Stimulated activated CD8-positive, alpha-beta memory T cell treated with anti-CD3 and anti-CD28 coated beads, Interleukin-7, amount 100 ng/mL, for 24 hours (primary cell): ENCODE measurements at places on chromosomes 6 and 20.

- DNase-seq = no peak
Observed at GRCh38 chr6:149961728-149962425, 1.9 kb upstream of the ULBP1 start.

- DNase-seq = no peak
Observed at GRCh38 chr6:128432394-128432793, 88.0 kb downstream of the PTPRK start.

DNA sequence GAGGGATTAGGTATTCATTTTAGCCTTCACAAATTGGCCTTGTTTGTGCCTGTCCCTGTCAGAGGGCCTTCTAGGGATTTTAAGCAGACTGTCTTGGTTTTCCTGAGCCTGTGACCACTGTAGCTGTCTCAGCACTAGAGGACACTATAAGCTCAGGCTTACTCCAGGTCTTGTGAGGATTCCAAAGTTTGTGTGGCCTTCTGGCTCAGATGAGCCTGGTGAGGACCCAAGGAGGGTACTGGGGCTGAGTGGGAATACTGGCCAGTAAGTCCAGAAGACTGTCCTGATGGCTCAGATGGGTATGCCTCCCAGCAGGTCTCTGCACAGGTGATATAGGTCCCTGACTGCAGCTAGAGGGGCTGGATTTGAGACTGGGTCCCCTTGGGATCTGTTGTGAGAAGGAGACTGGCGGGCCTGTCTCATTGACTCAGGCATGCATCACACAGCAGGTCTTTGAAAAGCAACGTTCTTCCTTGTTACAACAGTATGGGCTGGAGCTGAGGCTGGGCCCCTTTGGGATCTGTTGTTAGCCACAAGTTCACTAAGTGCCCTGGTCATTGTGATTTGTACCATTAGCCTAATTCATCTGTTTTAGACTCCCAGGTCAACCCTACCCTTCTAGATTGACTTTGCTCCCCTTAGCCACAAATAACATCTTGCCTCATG, 26.3 kb upstream of the TFB1M start:
- DNase-seq = no peak

DNA sequence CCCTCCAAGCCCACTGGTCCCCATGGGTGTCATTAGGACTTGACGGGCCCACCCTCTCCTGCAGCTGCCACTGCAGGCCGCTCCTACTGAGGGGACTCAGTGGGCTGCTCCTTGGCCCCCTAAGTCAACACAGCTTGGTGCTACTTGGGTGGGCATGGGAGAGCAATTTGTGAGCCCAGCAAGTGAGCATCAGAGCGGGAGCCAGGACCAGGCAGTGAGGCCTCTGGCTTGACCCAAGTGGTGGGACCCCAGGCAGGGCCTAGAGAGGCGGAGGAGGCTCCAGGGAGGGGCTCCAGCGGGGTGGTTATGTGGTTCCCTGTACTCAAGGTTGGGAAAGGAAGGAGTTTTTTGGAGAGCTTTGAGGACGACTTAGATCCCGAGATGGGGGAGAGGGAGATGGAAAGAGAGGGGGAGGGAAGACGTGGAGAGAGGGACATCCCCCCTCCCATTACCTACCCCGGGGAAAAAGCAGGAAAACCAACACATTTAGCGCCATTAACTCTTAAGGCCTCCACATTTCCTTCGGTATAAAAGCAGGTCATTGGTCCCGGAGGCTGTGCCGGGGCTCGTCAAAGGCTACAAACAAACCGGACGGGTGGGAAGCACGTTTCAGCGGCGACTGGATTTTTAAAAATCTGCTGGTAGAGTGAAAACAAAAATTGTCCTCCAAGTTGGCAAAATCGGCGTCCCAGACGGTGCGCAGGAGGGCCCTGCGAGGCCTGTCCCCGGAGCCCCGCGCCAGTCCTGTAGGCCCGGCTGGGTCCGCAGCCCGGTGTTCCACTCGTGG, 8.8 kb downstream of the FOXC1 start:
- no peak for DNase-seq

- no peak for DNase-seq
Observed at GRCh38 chr20:46102940-46103339, 13.2 kb upstream of the NCOA5 start.

- no peak for DNase-seq
Observed at GRCh38 chr6:16621002-16621401, 140.3 kb downstream of the ATXN1 start.

DNA sequence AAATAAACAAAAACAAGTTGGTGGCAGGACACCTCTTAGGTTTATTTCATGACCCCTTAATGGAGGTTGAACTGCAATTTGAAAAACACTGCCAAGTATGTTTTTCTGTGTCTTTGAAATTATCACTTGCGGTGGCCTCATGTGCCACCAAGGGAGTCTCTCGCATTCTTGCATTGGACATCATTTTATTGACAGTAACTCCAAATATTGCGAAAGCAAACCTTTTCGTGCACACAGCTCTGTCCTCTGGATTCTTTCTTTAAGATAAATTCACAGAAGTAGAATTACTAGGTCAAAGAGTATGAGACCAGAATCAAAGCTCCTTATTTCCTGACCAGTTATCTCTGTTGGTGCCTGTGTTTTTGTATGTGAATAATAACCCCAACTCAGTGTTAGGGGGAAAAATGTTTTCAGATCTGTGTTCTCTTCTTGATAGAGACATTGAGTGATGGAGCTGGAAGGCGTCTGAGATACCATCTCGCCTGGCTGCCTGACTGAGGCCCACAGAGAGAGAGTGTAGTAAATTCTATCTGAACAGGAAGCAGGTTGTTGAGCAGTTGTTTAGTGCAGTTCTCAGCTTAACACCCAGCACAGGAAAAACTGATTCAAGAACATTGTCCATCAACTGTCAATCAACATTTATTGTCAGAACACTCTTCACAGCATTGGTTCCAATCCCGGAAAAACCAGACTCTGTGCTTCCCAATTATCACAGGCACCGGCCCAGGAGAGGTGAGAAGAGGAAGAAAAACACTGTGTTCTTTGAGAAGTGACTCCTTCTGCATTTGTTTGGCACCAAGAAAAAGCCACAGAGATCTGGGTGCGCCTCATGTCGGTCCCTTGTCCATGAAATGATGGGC, 2.2 kb upstream of the CCDC167 start:
- DNase-seq = no peak

DNA sequence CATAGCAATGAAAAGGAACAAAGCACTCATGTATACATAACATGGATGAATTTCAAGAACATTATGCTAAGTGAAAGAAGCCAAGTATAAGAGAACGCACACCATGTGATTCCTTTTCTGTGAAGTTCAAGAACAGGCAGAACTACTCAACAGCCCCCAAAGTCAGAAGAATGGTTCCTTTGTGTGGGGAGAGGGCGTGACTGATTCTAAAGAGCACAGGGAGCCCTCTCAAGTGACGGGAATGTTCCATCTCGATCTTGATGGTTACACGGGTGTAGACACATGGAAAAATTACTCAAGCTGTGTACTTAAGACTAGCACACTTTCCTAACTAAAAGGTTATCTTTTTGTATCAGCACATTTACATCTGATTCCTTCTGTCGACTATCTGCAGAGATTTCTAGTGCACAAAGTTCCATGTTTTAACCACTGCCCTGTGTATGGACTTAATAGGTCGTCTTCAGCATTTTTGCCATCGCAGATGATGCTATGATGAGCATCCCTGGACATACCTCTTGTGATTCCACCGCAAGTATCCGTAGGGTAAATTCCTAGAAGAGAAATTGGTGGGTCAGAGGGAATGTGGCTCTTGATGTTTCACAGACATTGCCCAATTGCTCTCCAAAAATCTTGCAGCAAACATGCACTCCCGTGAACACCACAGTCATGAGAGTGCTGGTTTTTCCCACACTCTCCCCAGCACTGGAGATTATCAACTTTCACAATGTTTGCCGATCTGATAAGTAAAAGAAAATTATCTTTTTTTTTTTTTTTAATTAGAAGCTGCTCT, 279.3 kb downstream of the BMP7 start:
- DNase-seq = no peak

DNA sequence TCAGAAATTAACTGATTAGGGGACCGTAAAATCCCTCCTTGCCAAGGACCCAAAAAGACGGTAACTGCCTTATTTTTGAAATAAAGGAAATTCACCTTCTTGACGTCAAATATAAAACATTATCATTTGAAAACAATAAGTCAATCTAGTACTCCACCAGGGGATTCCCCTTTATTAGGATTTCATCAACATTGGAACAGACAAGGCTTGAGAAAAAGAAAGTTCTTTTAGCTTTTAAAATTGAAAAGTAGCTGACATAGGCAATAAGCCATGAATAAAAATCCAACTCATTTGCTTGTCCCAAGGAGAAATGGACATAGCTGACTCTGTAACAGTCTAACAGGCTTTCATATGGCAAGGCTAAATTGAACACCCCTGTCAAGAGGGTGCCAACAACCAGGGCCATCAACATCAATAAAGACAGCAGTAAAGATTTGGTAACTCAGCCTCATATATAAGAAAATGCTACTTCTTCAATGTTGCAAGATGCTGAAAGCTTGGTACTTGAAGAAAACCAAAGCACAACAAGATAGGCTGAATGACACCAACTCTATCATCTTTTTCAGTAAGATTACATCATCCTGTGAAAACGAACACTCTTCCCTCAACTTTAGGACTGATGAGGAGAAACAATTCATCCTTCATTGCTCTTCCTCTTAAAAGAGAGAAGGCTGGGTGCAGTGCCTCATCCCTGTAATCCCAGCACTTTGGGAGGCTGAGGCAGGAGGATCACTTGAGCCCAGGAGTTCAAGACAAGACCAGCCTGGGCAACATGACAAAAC, 121.0 kb upstream of the PRDM1 start:
- DNase-seq = no peak

GRCh38 chr6:147301070-147301469, 96.9 kb downstream of the STXBP5 start:
- no peak for DNase-seq

DNA sequence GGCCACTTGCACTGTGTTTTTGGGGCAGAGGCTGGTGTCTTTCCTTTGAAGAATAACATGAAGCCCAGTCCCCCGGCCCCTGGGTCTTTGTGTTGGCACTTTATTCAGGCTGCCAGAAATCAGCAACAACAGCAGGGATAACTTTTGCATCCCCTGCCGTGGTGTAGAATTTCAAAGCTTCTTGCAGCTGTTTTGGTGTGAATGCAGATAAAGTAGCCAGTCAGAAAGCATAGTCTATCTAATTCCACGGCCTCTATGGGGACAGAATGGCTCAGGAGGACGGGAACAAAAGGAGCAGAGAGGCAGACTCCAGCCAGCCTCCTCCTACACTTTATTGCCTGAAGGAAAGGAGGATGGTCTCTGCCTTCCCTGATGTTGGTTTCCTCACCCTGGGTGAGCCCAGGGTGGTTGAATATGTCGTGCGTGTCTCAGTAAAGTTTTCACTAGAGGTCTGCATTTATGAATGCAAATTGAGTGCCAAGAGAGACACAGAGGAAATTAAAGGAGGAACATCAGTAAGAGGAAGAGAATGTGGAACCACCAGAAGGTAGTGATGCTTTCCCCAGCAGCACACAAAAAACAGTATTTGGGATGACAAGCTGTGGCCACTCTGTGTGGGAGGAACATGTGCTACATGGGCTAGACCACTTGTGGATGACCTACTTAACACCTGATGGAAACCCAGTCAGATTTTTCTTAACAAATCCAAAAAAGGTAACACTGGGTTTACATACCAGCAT, 125.9 kb upstream of the TRAF3IP2 start:
- no peak for DNase-seq

DNA sequence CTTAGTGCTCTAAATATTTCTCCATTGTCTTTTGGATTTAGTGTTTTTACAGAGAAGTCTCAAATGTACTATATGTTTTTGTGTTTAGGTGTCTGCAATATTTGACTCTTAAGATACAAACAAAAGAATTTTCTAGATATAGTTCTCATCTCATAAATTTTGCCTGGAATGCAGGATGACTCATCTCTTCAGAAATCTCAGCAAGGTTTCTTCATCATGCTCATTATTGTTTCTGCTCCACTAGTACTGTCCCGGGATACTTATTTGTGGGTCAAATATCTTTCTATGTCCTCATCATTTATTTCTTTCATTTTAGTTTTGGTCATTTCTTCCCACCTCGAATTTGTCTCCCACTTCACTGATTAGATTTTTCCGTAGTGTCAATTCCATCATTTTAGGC, 9.5 kb downstream of the AHI1 start:
- DNase-seq = no peak

GRCh38 chr6:137496909-137497720, 2.9 kb upstream of the OLIG3 start:
- DNase-seq = no peak

- DNase-seq = no peak
Observed at GRCh38 chr6:3918469-3918868, 69.3 kb downstream of the FAM50B start.

DNA sequence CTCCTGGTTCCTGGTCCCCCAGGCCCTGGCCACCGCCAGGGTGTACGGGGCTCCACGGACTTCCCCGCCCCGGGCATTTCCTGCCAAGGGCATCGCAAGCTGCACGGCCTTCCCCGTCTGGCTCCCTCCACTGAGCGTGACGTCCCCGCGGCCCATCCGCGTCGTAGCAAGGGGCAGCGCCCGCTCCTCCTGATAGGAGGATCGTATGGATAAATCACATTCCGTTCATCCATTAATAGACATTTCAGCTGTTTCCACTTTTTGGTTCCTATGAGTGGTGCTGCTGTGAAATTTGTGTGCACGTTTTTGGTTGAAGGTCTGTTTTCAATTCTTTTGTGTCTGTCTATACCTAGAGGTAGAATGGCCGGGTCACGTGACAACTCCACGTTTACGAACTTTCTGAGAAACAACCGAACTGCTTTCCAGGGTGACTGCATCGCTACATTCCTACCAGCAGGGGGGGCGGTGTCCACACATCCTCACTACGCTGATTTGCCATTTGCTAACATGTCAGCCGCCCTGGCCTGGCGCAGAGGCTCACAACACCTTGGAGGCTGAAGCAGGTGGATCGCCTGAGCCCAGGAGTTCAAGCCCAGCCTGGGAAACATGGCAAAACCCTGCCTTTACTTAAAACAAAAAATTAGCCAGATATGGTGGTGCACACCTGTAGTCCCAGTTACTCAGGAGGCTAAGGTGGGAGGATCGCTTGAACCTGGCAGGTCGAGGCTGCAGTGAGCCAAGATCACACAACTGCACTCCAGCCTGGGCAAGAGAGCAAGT, 37.7 kb downstream of the KCNQ2 start:
- DNase-seq = peak; percentile 53

DNA sequence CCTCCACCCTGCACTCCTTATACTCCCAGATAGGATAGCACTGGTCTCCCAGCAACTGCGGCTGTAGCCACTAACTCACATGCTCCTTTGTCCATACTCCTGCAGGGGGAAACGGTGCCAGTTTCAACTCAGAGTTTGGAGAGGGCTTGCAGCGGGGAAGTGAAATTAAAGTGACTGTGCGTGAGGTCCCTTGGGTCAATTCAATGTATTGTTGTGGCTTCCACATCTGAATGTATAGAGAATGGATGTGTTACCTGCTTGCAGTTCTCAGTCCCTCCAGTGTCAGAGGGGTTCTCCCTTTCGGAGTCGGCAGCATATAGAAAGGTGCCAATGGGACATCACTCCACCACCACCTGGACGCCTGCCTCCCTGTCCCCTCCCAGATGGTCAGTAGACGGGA, 93.6 kb upstream of the CNKSR3 start:
- DNase-seq = no peak

- no peak for DNase-seq
Observed at GRCh38 chr6:130744576-130745366, 82.4 kb upstream of the SMLR1 start.

GRCh38 chr6:128731249-128732165, 151.4 kb upstream of the LAMA2 start:
- no peak for DNase-seq

- no peak for DNase-seq
Observed at GRCh38 chr6:163570579-163571231, 156.2 kb downstream of the QKI start.

- no peak for DNase-seq
Observed at GRCh38 chr6:165949324-165949723, 218.3 kb downstream of the TBXT start.
